OCI-LY7 (cell line): ENCODE measurements at places on chromosomes 4 and X. TPM values are rescaled to one million over a fixed set of nuclear protein-coding genes. Genes with fewer than 3 reads are reported as not detected.

Gene ETDB
- total RNA-seq, result not detected in 2 replicates

Gene S100G
- total RNA-seq, result not detected in 2 replicates

Gene CFI
- total RNA-seq, result not detected in 2 replicates

Gene SPOCK3
- total RNA-seq, result not detected in 2 replicates
